Fibroblast of lung (primary cell): ENCODE measurements at places on chromosomes 12 and 14. TPM values are rescaled to one million over a fixed set of nuclear protein-coding genes. Genes with fewer than 3 reads are reported as not detected.

TOMM20L gene
- polyA plus RNA-seq, result not detected in 2 replicates

KRT78 gene
- not detected in 2 replicates for polyA plus RNA-seq

ERP27 gene
- polyA plus RNA-seq, result 0.10 TPM in 1 of 2 replicates, not detected in the other

CLMN gene
- 0.26 and 2.7 TPM in 2 replicates for polyA plus RNA-seq

ASCL4 gene
- not detected in 2 replicates for polyA plus RNA-seq

LRRC43 gene
- polyA plus RNA-seq, result 0.61 and 0.71 TPM in 2 replicates

TRIP11 gene
- 20.6 and 28.6 TPM in 2 replicates for polyA plus RNA-seq

JAG2 gene
- 0.23 and 0.51 TPM in 2 replicates for polyA plus RNA-seq

TTC7B gene
- polyA plus RNA-seq, result 37.5 and 38.1 TPM in 2 replicates
